ENCODE measurements at places on chromosomes 16 and 17.

DNA sequence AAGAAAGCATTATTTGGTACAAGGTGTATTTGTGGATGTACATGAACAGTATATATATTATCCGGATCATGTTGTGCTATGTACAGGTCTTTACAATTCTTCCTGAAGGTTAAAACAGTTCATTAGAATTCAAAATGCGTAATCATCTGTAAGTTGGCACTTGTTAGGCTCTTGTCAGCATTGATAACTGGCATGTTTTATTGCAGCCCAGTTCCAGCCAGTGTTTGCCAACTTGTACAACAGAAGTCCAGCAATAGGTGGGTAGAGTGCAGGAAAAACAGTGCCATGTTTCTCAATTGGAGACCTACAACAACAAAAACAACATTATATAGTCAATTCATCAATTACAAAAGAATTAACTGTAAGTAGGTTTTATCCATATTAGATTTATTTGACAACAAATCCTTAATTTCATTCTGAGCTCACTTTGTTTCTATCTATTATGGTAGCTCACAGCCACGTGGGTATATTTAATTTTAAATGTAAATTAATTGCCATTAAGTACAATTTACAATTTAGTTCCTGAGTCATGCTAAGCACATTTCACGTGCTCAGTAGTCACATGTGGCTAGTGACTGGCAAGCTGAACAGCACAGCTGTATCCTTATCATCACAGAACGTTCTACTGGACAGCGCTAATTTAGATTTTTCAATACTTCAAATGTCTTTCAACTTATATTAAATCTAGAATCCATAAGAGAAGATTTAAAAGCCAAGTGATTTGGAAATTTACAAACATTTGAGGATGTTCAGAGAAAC, 8.6 kb upstream of the ANKFY1 start:
- no peak for DNase-seq

- DNase-seq, result no peak
These were observed 225.1 kb upstream of the CA10 start for GRCh38 chr17:52383493-52384100.

GRCh38 chr17:72125226-72125651, 4.4 kb downstream of the SOX9 start:
- no peak for DNase-seq

- DNase-seq, result no peak
These were observed 12.1 kb upstream of the NLRC5 start for GRCh38 chr16:56977216-56977615.

GRCh38 chr17:70493277-70493874, 324.0 kb downstream of the KCNJ2 start:
- no peak for DNase-seq

DNA sequence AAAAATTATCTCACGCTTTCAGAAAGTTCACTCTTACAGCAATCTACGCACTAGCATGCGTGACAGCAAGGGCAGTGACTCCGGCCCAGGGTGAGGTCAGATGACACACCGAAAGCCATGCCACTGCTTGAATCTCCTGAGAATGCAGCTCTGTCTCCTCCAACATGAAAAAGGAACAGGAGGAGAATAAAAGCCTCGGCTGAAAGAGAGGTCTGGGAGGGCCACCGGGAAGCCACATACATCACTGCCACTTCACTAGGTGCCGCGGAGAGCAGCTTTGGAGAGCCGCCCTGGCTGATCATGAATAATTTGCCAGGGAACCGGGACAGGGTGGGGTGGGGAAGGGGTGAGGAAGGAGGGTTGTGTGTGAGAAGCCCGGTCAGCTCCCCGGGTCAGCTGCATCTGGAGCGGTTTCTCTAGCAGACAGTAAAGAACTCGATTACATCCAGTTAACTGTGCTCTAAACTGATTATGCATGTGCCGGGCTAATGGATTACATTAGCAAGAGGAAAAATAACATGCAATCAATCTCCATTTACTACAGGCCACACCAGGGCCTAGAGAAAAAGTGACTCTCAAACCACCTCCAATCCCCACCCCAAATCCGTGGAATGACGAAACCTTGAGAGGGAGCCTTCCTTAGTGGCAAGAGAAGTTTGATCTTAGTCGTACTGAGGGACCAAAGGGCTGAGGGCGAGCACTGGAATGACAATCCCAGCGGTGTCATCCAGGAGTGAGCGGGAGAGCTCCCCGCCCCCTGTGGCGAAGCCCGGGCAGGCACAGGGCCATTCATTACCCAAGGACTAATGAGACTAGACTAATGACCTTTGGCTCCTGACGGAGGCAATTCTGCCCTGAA, 100.3 kb downstream of the ZFHX3 start:
- no peak for DNase-seq

GRCh38 chr17:77478899-77479298, 338.1 kb downstream of the SEC14L1 start:
- no peak for DNase-seq

DNA sequence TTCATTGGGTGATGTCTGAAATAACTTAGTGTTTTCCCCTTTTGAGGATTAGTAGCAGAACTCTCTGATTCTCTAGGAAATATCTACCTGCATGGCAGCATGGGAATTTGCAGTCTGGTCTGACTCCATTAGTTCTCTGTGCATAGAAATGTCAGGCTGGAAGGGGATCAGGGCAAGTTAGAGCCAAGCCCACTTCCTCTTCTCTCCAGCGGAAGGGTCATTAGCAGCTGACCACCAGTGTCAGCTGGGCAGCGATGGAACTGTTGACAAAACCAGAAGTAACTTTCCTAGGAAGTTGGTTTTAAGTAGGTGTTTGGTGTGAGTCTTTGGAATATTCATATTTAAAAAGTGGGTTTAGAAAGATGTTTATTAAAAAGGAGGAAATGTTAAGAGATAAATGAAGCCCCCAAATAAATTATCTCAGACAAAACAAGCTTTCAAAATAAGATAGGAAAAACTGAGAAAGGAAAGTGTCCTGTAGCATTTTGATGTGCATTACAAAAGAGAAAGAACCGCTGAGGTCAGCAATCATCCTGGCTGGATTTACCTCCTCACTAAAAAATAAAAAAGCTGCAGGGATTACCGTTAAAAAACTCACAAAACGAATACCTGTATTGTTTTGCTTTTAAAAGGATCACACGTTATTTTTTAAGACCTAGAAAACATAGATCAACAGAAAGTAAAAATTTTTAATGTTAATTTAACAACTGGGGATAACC, 32.4 kb upstream of the MMD start:
- no peak for DNase-seq

- no peak for DNase-seq
These were observed 46.5 kb downstream of the FAM222B start for GRCh38 chr17:28796062-28796461.

GRCh38 chr17:76585033-76585648, 519 bp downstream of the ST6GALNAC2 start:
- DNase-seq, result no peak

GRCh38 chr17:18925187-18925586, 26.8 kb upstream of the SLC5A10 start:
- no peak for DNase-seq

DNA sequence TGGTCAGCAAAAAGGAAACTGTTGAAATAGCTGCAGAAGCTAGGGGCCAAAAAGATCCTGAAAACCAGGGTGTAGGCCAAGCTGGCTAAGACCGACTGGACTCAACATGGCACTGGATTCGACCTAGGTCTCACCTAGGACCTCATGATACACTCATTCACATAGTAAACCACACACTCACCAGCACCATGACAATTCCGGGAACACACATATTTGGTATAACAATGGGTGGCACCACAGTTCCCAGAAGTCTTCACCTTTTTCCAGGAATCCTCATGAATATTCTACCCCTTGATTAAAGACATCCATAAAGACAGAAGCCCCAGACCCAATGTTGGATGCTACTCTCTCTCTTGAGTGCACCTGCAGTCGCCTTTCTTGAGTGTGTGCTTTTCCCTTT, 460.1 kb downstream of the TMEM114 start:
- DNase-seq, result no peak

DNA sequence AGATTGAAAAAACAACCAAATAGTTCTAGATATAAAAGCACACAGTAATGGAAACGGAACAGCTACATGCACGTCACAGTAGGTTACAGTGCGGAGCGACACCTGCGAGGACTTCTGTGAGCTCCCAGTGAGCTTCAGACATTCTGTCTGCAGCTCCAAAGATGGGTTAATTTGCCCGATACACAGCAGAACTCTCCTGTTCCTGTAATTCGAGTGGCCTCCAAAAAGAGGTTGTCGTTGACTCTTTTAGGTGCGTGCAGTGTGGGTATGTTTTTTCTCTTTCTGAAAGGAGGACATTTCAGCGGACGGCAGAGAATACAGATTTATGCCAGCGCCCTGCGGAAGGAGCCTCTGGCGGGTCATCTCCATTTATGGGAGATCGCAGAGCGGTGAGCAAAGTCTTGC, 2.9 kb downstream of the OR1F1 start:
- no peak for DNase-seq

DNA sequence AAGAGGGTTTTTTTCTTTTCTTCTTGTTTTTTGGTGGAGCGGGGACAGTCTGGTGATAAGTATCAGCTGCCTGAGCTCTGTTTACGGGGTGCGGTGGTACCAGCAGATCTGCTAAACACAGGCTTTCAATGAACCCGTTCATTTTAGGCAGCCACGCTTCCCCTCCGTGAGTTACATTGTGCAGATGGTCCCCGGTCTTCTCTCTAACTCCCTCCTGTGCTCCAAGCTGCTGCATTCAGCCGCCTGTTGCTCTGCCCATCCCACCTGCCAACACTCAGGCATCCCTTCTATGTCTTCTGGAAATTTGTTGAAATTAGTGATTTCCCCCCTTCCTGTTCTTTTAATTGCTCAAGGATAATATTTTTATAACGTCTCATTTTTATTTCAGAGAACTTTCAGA, 82.1 kb upstream of the ELAC2 start:
- no peak for DNase-seq

DNA sequence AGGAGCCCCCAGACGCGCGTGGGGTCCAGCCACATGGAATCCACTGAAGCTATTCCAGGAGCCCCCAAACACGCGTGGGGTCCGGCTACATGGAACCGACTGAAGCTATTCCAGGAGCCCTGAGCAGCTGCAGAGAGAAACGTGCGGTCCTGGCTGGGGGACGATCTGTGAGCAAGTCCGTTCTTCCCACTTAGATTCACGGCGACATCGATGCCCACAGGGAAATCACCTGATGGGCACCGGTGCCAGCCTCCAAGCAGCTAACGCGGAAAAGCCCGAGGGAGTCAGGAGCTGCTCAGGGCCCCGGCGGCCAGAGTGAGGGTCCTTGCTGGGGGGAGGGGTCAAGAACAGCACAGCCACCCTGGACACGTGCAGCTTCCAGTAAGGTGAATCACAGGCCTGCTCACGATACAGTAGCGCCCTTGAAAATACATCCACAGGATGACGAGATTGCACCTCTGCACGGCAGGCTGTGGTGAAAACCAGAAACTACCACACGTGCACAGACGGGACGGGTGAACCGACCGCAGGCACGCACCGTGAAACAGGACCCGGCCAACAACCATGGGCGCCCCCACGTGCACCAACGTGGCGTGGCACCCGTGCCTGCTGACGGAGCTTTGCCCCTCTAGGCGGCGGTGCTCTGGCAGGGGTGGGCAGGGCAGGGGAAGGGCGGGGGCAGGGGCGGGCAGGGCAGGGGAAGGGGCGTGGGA, 77.7 kb upstream of the GNG13 start:
- no peak for DNase-seq

DNA sequence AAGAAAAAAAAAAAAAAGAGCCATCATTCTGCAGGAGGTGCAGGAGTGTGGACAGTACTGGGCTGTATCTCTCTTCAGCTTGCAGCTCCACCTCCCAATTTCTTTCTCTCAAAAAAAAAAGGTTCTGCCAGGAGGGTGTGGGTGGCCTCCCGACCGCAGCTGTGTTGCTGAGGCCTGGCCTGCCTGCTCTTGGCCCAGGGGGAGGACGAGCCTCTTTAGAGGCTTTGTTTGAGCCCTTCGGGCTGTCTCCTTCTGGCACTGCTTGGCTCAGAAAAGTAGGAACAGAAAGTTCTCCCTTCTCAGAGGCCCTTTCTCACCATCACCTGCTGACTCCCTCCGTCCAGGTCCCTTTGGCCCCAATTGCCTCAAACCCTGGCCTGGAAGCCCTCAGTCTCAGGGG, 22.2 kb upstream of the C17orf107 start:
- no peak for DNase-seq

GRCh38 chr17:60678118-60678444, 430 bp downstream of the BCAS3 start:
- no peak for DNase-seq

GRCh38 chr16:17252064-17252463, 218.7 kb downstream of the XYLT1 start:
- no peak for DNase-seq

DNA sequence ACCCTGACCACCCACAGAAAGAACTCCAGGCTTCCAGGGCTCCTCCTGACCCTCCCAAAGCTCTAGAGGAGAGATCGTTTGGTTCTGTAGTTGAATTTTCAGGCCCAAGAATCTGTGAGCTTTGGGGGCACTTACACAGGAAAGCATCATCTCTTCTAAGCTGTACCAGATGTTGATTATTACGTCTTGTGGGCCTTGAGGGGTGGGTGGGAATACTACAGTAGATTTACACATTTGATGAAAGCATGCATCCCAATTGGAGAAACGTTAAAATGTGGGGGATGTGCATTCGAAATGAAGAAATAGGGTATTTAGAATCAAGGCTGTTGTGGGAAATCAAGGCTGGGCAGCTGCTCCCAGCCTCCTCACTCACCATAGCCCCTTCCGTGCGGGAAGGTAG, 61.9 kb downstream of the MGAT5B start:
- no peak for DNase-seq

DNA sequence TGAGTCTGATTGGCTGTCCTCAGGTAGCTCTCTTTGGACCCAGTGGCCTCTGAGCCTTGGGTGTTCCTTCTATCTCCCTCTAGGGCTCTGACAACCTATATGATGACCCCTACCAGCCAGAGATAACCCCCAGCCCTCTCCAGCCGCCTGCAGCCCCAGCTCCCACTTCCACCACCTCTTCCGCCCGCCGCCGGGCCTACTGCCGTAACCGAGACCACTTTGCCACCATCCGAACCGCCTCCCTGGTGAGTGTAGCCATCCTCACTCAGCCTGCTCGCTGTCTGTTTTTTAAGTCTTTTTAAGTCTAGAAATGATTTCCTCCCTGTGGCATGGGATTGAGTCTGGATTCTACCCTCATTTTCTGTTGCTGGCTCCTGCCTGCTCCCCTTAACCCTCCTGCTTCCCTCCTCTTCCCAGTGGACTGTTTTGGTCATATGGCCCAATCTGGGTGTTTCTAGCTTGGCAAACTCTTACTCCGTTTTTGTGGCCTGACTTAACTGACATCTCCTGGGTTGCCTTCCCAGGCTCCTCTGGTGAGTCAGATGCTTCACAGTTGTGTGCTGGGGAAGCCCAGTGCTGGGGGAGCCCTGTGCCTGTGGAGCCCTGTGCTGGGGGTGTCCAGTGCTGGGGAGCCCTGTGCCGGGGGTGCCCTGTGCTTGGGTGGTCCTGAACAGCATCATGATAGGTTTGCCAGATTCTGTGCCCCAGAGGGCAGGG, 9.9 kb downstream of the TAOK2 start:
- no peak for DNase-seq

- no peak for DNase-seq
These were observed 210.7 kb downstream of the WWOX start for GRCh38 chr16:78310196-78310595.

DNA sequence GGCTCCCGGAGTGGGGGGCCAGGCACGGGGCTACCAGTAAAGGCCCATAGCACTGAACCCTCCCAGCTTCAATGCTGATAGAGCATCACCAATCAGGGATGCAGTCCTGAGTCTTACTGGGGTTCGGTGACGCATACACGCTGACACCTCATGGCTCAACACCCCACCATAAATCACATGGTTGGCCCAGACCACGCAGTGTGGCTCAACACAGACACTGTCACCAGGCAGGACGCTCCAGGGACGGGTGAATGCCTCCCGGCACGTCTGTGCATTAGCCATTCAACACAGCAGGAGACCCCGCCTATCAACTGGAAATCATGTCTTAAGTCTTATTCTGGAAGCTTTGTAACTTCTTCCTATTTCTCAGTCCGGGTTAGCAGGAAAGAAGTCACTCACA, 35.0 kb downstream of the NECAB2 start:
- no peak for DNase-seq
